Stimulated activated CD4-positive, alpha-beta T cell treated with anti-CD3 and anti-CD28 coated beads, Interleukin-1b, Interleukin-23, amount 100 ng/mL, for 1 hour (primary cell): ENCODE measurements at places on chromosomes 7 and 10.

DNA sequence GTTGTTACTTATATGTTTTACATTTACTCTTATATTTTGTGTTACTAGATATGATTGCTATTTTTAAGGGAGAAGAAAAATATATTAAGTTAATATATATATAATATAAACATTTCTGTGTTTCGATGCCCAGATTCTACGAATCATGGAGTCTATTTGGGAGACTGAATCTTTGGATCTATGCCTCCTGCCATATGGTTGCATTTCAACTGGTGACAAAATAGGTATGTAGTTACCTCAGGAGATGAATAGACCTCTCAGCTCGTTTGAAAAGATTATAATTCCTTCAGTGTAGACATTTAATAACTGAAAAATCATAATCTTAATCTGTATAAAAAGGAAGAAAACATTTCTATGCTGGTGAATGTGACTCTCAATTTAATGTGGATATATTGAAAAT lies 16.9 kb downstream of the PIK3CG start:
- DNase-seq, result no peak

DNA sequence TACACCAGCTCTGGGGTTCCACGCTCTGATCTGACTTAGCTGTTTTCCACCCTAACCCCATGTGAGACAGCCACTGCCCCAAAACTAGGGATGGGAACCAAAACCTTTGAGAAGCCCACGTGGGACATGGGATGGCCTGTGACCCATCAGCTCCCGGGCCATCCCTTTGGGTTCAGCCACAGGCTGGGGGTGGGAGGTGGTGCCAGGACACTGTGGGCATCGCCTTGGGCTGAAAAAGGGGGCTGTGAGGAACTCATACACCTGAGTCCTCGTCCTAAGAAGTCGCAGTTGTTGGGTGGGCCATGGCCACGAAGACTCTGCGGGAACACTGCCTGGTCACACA lies 379.1 kb downstream of the DNAJB6 start:
- DNase-seq, result no peak

DNA sequence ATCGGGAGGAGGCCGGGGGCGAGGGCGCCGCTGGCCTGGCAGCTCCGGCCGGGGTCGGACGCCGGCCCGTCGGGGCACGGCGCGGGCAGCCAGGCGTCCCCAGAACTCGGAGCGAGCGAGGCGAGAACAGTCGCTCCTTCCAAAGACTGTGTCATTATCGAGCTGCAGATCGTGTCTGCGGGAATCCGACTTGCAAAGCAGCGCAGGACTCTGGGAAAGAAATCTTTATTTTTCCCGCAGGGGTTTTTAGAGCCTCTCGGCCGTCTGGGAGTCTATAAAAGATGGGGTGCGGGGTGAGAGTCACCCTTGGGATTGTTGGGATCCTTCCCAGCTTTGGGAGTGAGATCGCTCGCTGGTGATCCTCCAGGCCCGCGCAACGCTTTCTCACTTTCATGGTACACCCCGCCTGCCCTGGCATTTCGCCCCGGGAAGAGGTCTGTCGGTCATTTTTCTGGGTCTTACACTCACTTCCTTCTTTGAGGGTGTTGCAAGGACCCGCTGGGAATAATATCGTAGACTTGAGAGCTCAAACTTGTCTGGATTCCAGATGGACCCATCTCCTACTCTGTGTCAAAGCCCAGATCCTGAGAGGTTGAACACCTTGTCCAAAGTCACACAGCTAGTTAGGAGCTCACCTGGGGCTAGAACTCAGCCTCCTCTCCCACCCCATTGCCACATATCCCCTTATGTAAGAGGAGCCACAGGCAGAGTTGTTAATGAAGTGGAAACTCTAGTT lies 1.0 kb downstream of the UBTD1 start:
- DNase-seq, result no peak

DNA sequence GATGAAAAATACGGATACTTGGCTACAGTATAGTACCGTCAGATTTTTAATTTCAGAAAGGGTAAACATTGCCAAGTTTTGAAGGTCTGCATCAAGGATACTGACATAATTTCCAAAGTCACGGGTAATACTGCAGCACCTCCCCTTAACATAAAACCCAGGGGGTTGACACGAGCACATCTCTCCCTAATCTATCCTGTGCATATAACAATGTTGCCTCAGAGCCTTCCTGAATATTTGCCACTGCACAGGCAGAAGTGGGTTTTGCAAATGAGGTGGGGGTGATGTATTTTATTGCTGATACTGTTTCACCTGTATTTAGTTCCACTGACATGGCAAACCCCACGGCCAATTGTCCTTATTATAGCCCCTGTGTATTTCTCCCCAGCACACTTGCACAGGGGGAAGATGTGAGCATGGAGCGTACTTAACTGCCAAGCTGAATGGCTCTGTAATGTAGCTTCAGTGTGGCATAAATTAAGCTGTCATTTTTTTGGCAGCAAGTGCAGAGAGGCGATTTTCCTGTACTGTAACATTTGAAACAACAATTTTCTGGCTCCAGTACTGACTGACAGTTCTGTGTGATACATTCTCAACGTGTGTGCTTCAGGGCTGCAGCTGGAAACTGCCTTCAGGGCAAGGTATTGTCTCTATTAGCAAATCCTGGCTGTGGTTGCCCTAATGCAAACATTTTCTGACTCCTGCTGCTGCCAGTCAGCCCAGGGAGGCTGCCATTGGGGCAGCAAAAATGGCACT lies 299.6 kb upstream of the SP4 start:
- DNase-seq, result no peak

DNA sequence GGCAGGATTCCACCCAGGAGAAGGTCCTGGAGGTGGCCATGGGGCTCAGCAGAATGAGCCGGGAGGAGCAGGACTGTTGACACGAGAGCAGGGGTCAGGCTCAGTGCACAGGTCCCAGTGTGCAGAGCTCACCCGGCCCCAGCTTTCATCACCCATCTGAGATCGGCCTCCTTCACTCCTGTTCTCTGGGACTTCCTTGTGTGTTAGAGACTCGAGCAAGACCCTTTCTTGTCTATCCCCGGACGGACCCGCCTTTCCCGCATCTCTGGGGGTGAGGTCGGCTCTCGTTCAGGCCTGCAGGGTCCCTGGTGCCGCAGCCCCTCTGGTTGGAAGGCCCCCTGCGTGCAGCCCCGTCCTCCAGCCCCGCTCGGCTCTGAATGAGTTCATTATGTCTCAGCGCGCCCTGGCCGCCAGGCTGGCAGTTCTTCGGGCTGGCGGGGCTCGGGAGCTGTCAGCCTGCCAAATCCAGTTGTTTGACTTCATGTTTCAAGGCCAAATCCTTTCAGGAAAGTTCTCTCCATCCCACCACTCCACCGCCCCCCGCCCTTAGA lies 127.9 kb downstream of the LHPP start:
- no peak for DNase-seq

GRCh38 chr7:73932364-73932763 lies 71.4 kb downstream of the TMEM270 start:
- no peak for DNase-seq

- DNase-seq, result no peak
Observed at GRCh38 chr10:126160571-126160970, 227.7 kb downstream of the ADAM12 start.

DNA sequence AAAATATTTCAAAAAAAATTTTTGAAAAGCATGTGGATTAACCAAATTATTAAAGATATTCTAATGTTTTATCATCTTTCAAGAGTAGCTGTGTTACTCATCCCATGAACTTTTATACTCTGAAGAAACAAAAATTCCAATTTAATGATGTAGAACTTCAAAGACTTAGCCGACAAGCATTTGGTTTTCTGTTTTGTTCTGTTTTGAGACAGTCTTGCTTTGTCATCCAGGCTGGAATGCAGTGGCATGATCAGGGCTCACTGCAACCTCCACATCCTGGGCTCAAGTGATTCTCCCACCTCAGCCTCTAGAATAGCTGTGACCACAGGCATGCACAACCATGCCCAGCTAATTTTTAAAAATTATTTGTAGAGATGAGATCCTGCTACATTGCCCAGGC lies 17.8 kb upstream of the LCOR start:
- no peak for DNase-seq

GRCh38 chr10:103125323-103126267 lies 67.5 kb downstream of the NT5C2 start:
- no peak for DNase-seq
